ENCODE measurements at places on chromosomes 5 and 9. TPM values are rescaled to one million over a fixed set of nuclear protein-coding genes. Genes with fewer than 3 reads are reported as not detected.

DNA sequence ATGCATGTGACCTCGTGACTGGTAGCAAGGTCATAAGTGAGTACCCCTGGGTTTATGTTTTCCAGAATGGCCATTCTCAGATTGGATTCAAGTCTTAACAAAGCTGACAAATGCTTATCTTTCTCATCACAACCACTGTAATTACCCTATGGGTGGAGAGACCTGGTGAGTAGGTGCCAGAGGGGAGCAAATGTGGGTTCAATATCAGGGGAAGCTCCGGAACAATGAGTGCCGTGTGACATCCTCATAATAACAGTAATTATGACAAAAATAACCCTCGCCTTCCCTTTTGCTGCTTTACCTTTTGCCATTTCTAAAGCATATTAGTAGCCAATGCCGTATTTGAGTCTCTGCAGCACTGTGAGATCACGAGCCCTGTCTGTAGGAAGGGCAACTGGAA, 95.9 kb downstream of the NSG2 start:
- no peaks in the 10 kb centered on the region for H3K27me3 ChIP-seq
- H3K4me1 ChIP-seq: no peaks in the 10 kb centered on the region
- no peak for DNase-seq
- H3K36me3 ChIP-seq: no peaks in the 10 kb centered on the region

DNA sequence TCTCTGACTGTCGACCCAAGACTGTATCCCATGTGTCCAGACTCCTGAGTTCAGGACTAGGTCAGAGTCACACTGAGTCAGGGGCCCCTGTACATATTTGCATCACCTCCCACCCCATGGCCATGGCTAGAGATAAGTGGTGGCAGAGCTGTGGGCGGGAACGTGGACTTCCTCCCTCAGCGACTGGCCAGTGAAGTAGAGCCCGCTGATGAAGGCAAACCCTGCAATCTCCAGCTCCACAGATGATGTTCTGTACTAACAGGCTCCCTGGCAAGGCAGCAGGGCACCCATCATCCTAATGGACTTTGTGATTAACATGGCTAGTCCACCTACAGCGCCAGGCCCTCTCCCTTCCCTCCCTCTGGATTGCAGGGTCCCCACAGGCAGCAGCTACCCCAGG, 110.5 kb upstream of the LRRTM2 start:
- H3K36me3 ChIP-seq: no peaks in the 10 kb centered on the region
- no peak overlapping the region for H3K4me3 ChIP-seq
- no peak for DNase-seq

DNA sequence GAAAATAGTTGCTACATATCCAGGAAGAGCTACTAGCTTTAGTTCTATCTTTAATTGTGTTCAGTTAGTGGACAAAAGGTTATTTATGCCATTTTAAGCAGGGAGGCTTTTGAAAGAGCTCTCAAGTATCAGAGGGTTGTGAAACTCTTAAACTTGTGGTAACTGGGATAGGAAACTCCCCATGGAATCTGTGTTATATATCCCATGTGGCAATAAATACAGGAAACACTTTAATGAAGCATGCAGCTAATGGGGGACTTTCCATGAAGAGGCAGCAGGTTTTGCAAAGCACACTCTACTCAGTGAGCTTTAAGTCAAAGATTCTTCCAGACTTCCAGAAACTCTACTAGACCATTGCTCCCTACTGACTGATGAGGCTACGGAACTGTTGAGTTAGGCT, 805.0 kb upstream of the C9orf72 start:
- H3K4me3 ChIP-seq: no peak overlapping the region
- H3K36me3 ChIP-seq: no peaks in the 10 kb centered on the region
- no peaks in the 10 kb centered on the region for H3K27me3 ChIP-seq
- no peaks in the 10 kb centered on the region for H3K4me1 ChIP-seq
- H3K27ac ChIP-seq: no peak overlapping the region

The DMGDH gene
- total RNA-seq: 7.2 TPM

DNA sequence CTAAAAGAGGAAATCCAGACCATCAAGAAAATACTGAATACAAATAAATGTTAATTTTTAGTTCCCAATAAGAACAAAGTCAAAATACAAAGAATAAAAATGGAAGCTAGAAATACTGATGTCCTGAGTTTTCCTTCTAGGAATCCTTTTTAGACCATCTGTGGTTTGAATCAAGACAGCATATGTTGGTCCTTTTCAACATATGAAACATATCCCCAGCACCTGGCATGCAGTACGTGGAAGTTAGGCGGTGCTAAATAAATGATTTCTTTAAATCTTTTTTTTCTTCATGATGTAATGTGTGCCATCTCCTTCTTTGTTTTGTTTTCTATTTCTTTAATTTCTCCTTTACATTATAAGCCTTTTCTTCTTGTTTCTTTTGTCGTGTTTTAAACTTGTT, 34.0 kb downstream of the KIAA1958 start:
- no peak overlapping the region for H3K4me3 ChIP-seq
- H3K36me3 ChIP-seq: no peaks in the 10 kb centered on the region
- no peaks in the 10 kb centered on the region for H3K4me1 ChIP-seq
- H3K27me3 ChIP-seq: no peaks in the 10 kb centered on the region

DNA sequence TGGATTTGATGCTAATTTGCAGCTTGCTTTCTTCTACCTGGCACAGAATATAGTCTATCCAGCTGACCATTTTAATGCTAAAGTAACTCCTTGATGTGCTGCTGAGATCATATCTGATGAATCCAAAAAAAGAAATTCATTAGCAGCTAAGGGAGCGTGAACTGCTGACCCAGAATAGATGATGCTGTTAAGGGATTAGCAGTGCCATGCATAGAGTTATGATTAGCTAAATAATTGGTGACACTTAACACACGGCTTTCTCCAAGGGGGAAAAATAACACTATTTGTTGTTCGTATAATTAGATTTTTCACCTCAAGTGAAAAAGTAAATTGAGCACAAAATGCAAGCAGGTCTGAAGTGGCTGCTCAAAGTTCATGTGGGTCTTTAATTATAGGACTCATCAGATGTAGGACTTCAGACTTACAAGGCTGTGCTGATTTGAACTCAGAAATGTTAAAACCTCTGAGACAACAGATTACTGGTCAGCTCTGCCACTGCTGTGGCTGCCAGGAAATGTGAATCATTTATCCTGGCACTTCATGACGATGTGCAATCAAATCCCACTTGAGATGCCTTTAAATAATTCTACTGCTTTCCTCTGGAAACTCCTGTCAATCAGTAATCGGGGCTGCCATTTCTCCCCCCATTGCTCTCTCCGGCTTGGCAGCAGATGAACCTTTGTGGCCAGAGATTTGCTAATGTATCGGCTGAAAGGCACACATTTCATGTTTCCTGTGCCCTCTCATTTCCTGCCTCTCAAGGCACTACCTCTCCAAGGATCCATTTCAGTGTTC, 291.6 kb upstream of the C9orf72 start:
- H3K27ac ChIP-seq: no peak overlapping the region
- no peaks in the 10 kb centered on the region for H3K4me1 ChIP-seq
- no peaks in the 10 kb centered on the region for H3K36me3 ChIP-seq
- DNase-seq: no peak
- H3K27me3 ChIP-seq: no peaks in the 10 kb centered on the region

DNA sequence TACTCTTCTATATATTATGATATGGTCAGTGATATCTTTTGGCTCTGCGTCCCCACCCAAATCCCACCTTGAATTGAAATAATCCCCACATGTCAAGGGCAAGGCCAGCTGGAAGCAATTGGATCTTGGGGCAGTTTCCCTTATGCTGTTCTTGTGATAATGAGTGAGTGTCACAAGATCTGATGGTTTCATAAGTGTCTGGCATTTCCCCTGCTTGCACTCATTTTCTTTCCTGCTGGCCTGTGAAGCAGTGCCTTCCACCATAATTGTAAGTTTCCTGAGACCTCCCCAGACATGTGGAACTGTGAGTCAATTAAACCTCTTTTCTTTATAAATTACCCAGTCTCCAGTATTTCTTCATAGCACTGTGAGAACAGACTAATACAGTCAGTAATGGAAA, 45.0 kb upstream of the TNC start:
- no peak for DNase-seq
- no peaks in the 10 kb centered on the region for H3K27me3 ChIP-seq
- H3K27ac ChIP-seq: no peak overlapping the region

GRCh38 chr5:116401576-116401975, 173.0 kb downstream of the SEMA6A start:
- no peaks in the 10 kb centered on the region for H3K27me3 ChIP-seq
- H3K4me1 ChIP-seq: no peaks in the 10 kb centered on the region
- H3K27ac ChIP-seq: no peak overlapping the region
- no peak overlapping the region for H3K4me3 ChIP-seq

DNA sequence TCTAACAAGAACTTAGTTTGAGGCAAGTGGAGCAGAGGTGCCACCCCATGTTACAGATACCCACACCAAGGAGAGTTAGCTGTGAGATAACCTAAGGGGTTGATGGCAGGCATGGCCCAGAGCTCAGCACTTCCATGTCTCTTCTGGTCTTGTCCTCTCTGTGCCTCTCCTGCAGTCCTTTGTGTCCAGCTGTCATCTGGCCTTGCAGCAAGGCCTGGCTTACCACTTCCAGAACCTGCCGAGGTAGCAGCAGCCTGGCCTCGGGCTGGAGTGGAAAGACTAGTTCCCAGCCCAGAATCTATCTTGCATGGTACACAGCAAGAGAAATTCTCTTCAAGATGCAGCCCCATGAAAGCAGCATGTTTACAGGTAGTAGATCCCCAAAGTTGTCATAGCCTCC, 41.5 kb downstream of the PIP5K1B start:
- H3K4me3 ChIP-seq: no peak overlapping the region
- peaks cover 2% of the 10 kb centered on the region for H3K27me3 ChIP-seq
- no peak overlapping the region for H3K27ac ChIP-seq
- H3K4me1 ChIP-seq: no peaks in the 10 kb centered on the region
- DNase-seq: no peak
- no peaks in the 10 kb centered on the region for H3K36me3 ChIP-seq

DNA sequence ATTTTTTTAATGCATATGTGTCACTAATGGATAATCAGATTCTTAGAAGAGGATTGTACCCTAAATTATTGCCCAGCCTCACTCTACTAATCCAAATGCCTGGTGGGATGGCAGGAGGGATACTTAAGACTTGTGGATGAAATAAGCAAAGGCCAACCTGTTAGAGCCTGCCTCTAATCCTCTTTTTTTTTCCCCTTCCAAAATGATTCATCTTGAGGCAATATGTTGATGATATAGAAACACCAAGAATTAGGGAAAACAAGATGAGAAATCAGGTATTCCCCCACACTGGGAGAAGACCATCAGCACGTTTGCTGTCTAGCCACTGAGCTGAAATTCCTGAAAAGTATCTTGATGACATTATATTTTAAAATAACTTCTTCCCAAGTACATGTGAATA, 52.0 kb downstream of the RFK start:
- no peak overlapping the region for H3K4me3 ChIP-seq
- no peak overlapping the region for H3K27ac ChIP-seq
- no peaks in the 10 kb centered on the region for H3K36me3 ChIP-seq
- no peaks in the 10 kb centered on the region for H3K4me1 ChIP-seq
- H3K27me3 ChIP-seq: peaks cover 3% of the 10 kb centered on the region

DNA sequence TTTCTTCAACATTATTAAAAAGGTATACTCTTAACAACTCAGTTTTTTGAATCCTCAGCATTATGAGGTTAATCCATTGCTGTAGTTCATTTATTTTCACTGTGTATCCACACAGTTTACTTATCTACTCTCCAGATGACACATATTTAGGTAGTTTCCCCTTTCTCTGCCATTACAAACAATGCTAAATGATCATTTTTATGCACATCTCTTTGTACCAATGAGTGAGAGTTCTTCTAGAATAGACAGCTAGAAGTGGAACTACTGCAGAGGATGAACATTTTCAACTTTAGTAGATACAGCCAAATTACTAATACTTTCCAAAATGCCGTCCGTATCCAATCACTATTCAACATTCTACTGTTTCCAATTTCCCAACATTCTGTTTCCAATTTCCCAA, 11.5 kb downstream of the AFF4 start:
- H3K4me3 ChIP-seq: no peak overlapping the region
- no peak overlapping the region for H3K27ac ChIP-seq
- peaks cover 16% of the 10 kb centered on the region for H3K4me1 ChIP-seq
- DNase-seq: no peak

The SHB gene
- total RNA-seq: 9.4 TPM

- no peaks in the 10 kb centered on the region for H3K27me3 ChIP-seq
- no peak overlapping the region for H3K27ac ChIP-seq
- H3K4me3 ChIP-seq: no peak overlapping the region
- no peak for DNase-seq
- no peaks in the 10 kb centered on the region for H3K4me1 ChIP-seq
- no peaks in the 10 kb centered on the region for H3K36me3 ChIP-seq
Observed at GRCh38 chr5:23223846-23224245, 283.6 kb upstream of the PRDM9 start.

DNA sequence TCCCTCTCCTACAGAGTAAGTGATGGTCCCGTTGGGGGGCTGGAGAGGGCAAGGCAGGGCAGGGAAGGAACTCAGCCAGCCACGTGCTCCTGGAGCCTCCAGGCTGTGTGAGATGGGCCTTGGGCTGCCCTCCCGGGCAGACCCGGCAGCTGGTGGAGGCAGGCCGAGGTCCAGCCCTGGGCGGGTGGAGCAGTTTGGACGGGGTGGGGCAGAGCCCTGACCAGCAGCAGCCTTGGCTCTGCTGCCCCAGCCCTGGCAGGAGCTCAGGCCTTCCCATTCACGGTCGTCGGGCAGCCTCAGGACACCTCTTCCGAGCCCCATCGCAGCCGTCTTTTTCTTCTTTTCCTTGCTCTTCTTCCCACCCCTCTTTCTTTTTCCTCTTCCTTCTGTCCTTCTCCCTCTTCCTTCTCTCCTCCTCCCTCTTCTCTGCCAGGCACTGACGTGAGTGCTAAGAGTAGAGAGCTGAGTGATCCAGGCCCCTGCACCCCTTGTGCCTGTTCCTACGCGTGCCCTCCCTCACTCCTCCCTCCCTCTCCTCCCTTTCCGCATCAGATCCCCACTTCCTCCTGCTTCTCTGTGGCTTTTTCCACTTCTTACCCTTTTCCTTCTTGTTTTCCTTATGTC, 42.8 kb downstream of the AMBP start:
- H3K36me3 ChIP-seq: peaks cover 50% of the 10 kb centered on the region
- H3K4me3 ChIP-seq: no peak overlapping the region
- no peaks in the 10 kb centered on the region for H3K27me3 ChIP-seq
- H3K27ac ChIP-seq: no peak overlapping the region
- peak; percentile 68 for DNase-seq
- no peaks in the 10 kb centered on the region for H3K4me1 ChIP-seq

The GABRB2 gene
- 0.59 TPM for total RNA-seq

The ABO gene
- total RNA-seq: not detected

DNA sequence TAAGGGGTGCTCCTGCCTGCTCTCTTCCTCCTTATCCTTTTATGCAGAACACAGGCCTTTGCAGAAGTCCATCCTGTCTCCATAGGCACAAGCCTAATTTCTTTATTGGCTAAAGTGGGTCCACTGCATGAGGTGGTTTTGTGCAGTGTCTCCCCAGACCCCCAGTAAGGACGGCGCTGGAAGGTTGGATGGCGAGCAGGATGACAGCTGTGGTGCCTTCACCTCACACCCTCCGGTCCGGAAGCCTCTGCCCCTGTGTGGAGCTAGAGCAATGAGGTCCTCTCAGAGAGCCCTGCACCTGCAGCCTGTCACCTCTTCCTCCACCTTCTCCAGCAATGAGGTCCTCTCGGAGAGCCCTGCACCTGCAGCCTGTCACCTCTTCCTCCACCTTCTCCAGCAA, 393.7 kb upstream of the IRX1 start:
- H3K4me3 ChIP-seq: no peak overlapping the region
- no peaks in the 10 kb centered on the region for H3K27me3 ChIP-seq
- H3K36me3 ChIP-seq: no peaks in the 10 kb centered on the region
- no peak overlapping the region for H3K27ac ChIP-seq
- DNase-seq: no peak
- H3K4me1 ChIP-seq: no peaks in the 10 kb centered on the region

Data from osteoblast (primary cell).